ENCODE measurements at places on chromosomes 12 and 14.

GRCh38 chr12:27751386-27752047, 28.5 kb upstream of the KLHL42 start:
- DNase-seq: no peak

- DNase-seq: no peak
These were observed at the start of gene GRIN2B for GRCh38 chr12:13981296-13981962. GRIN2B (minus strand) TSS chr12:13981602; CDS start chr12:13866208, 115,394 bp downstream.

- no peak for DNase-seq
These were observed 46.1 kb upstream of the DLK1 start for GRCh38 chr14:100680439-100681051.

- no peak for DNase-seq
These were observed 9.2 kb downstream of the BEGAIN start for GRCh38 chr14:100577986-100578431.

DNA sequence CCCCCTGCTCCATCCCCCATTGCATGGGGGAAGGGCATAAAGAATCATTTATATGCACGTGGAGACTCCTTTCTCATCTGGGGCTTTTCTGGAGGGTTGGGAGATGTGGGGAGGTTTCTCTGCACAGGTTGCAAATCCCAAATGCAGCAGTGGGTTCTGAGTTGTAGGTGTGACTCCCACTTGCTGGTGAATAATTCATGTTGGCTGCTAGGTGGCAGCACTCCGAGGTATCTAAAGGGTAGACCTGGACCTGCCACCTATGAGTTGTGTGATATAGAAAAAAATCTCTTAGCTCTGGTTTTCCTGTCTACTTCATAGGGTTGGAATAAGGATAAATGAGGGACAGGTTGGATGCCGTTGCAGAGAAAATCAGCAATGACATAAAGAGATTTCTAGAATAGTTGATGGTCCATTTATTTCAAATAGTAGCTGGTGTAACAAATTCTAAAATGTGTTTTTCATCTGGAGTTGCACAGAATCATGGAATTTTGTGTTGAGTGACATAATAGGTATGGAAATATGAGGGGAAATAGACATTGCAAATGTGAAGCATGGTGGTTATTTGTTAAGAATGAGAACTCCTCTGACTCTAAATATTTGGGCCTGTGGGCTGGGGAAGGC, 4.6 kb downstream of the MARCHF9 start:
- DNase-seq: no peak

DNA sequence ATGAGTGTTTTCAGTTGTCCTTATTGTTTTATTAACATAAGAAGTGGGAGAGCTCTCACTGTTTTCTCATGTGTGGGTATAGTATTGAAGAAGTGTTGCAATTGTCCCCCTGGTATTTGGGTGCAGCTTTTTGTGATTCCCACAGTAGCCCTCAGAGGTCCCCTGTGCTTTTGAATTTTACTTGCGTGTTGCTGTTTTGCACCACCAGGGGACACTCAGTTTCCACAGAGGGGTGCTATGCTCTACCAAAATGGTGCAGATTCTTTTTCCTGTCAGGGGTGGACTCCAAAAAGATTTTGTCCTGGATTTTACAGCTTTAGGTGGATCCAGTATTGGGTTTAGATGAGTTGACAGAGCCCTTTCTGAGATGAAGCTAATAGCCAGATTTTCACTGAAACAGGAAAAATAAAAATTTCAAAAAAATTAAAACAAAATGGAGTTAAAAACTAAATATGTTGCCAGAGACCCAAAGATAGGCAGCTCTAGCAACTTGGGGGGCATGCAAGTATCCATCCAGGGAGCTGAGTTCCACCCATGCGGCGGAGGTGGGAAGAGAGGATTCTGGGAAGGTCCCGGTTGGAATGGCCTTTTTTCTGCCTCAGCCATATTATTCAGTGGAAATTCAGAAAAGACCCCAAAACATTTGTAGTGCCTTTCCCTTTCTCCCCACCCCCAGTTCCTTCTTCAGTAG, 50.2 kb downstream of the TTLL5 start:
- no peak for DNase-seq

DNA sequence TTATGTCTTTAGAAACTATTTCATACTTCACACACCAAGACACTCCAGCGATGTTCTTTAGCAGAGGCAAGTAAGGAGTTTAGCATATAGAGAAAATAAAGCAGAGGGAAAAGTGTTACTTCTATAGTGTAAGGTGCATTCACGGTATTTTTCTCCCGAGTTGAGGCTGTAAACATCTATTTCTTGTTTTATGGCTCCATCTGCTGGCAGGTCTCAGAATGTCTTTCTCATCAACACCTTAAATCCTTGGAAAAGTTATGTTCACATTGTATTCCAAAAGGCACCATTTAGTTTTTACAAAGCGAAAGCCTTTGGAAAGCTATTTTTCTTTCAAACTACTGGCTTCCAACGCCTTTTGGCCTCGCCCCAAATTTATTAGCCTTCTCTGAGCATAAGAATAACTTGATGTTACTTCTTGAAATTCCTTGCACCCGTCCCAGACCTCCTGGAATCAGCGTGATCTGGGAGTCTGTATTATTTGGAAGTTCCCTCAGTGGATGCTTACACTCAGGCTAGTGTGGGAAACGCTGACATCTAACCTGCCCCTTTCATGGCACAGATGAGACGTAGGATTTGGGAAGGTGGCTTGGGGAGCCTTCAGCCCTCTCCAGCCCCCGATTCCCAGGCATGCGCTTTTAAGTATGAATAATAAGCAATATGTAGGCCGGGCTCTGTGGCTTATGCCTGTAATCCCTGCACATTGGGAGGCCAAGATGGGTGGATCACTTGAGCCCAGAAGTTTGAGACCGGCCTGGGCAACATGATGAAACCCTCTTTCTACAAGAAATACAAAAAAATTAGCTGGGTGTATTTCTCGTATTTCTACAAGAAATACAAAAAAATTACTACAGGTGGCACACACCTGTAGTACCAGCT, 1.9 kb upstream of the PIWIL1 start:
- no peak for DNase-seq

GRCh38 chr14:83289390-83289789, 1755.7 kb upstream of the SEL1L start:
- no peak for DNase-seq

DNA sequence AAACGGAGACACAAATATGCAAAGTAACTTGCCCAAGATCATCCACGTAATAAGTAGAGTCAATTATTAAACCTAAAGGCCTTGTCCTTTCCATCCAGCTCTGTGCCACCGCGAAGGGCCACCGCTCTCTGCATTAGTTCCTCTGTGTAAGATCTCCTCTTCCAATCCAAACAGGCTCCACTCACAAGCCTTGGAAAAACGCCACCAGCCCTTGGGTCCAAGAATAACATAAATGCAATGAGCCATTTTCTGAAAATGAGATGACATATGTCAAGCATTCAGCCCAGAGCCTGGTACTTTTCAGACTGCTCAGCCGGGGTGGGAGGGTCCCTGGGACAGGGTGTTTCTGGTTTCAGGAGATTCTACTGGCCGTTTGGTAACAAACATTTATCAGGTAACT, 30.0 kb downstream of the DGLUCY start:
- DNase-seq: no peak

GRCh38 chr12:5511644-5512600, 80.0 kb downstream of the NTF3 start:
- no peak for DNase-seq

DNA sequence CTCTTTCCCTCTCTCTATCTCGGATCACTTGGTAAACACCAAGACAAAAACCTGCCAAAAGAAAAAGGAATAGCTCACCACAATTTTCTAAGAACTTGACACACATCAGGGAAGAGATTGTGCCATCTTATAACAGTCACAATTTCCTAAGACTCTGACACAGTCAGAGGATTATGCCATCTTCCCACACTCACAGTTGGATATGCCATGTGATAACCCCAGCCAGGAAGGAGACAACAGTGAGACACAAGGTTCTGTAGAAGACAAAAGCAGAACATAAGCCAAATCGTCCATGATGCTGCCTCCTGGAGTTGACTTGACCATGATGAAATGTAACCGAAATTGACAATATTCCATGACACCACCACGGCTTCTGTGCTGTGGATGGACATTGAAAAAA, 2.8 kb upstream of the CLEC9A start:
- no peak for DNase-seq

GRCh38 chr14:22852940-22853767, 16.8 kb downstream of the MMP14 start:
- DNase-seq: peak; percentile 89

GRCh38 chr12:94458877-94459727, 565 bp downstream of the CEP83 start:
- DNase-seq: no peak

DNA sequence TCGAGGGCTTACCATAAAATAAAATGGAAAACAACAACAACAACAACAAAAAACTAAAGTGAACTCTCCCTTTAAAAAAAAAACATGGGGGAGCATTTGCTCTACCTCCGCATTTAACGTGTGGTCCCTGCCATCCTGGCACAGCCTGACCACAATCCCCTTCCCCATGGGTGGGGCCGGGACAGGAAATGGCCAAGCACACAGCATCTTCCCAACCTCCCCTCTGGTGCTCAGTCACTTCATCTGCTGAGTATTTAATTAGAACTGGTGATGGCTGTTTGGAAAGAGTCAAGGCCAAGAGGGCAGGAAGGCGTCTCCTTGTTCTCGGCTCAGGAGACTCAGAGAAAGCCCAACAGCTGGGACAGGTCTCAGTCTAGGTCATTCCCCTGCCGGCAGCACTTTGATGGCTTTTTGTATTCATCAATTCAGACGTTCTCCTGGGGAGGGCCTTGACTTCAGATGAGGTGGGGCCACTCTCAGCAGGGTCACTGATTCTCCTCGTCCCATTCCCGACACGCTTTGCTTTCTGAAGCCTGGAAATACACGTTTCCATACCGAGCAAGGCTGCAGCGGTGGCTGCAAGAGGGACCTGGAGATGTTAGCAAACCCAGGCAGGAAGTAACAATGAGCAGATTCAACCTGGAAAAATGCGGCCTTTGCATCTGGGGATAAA, 44.4 kb downstream of the ANO2 start:
- DNase-seq: no peak

DNA sequence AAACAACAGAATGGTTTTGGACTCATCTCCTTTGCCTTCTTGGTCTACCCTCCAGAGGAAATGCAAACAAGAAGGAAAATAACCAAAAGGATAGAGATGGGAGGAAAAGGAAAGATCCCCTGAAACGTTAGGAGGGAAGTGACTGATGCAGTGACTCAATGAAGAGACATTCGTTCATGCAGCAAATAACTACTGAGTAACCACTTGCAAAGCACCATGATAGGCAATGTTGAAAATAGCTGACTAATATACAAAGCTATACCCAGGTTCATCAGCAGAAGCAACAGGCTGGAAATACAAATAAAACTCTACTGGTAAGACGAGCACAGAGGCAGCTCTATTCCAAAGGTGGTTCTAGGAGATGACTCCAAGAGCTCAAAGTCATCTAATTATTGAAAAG, 41.8 kb downstream of the R3HDM2 start:
- DNase-seq: no peak

DNA sequence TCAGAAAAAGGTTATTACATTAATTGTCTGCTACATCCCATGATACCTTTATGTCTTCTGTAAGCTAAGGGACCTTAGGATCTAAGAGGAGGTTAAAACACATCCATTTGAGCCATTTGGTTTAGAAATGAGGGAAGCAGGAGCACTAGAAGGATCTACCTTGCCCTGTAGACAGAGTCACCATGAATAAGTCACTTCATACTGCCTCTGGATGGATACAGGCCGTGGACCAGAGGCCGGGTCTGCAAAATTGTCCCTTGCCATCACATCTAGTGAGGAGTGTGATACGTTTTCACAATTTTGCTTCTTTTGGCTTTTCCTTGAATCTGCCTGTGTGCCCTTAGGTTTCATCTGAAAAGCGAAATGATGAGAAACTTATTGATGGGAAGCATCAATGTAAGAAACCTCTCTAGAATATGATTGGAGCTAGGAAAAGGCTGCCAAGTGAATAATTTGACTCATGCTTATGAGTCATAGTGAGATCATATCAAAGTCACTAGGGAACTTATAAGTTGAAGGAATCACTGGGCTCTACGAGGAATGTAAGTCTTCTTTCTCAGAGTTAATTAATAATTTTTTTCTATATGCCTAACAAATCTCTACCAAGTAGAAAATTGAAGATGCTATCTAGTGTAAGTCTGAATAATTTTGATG, 10.8 kb downstream of the GLRX5 start:
- DNase-seq: no peak

DNA sequence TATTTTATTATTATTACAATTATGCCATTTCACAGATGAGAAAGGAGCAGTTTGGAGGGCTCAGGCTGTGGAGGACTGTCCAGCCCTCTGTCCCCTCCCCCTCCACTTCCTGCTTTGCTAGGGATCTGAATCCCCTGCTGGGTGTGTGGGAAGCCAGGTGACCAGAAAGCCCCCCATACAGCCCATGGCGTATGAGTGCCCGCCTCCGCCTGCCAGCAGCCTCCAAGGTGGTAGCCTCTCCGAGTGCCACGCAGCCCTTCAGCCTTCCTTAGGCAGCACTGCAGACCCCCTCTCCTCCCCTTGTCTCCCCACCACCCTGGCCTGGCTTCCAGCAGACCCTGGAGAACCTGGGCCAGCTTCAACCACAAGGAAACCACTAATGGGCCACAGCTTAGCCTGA, 12.6 kb downstream of the DTX1 start:
- DNase-seq: no peak

DNA sequence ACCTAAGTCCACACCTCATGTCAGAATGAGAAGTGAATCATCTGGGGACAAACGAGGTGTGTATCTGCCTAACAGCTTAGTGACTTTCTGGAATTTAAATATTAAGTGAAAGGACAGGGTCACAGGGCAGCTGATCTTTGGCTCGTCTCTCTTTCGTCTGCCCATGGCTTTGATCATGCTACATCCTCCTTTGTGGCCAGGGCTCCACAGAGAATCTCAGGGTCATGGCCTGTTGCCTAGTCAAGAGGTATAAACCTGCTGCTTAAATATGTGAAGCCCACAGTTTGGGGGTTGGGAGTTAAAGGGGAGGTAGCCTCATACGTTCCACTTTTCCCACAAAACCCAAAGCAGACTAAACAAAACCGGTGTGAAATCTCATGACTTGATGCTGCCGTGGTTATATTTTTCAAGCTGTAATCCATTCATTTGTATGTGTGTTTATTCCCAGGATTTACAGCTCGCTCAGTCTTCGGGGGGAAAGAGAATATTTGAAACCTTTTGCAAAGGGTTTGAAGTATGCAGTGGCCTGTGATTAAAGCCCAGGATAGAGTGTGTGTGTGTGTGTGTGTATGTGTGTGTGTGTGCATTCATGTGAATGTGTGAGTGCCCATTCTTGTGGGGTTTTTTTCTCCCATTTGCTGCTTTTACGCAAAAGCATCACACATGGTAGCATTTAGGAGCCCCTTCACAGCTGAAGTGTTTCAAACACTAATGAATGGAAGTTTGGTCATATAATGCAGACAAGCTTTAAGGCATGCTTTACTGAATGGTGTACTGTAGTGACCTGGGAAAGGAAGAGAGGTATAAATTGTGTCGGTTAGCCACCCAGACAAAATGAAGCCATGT, 137.1 kb downstream of the HMGA2 start:
- no peak for DNase-seq

- no peak for DNase-seq
These were observed 36.3 kb upstream of the SLC2A13 start for GRCh38 chr12:40142001-40142744.

Data from stimulated activated CD8-positive, alpha-beta memory T cell treated with anti-CD3 and anti-CD28 coated beads, Interleukin-4, amount 100 ng/mL, for 24 hours (primary cell).